Neural crest cell (in vitro differentiated cells): ENCODE measurements at places on chromosomes 13 and 19. TPM values are rescaled to one million over a fixed set of nuclear protein-coding genes. Genes with fewer than 3 reads are reported as not detected.

Gene ATP7B
- 11.0 and 11.6 TPM in 2 replicates for total RNA-seq

Gene ZNF563
- total RNA-seq, result 1.6 and 2.4 TPM in 2 replicates

Gene PCDH17
- total RNA-seq, result 14.4 and 14.6 TPM in 2 replicates

Gene LAIR1
- total RNA-seq, result not detected in 2 replicates

DNA sequence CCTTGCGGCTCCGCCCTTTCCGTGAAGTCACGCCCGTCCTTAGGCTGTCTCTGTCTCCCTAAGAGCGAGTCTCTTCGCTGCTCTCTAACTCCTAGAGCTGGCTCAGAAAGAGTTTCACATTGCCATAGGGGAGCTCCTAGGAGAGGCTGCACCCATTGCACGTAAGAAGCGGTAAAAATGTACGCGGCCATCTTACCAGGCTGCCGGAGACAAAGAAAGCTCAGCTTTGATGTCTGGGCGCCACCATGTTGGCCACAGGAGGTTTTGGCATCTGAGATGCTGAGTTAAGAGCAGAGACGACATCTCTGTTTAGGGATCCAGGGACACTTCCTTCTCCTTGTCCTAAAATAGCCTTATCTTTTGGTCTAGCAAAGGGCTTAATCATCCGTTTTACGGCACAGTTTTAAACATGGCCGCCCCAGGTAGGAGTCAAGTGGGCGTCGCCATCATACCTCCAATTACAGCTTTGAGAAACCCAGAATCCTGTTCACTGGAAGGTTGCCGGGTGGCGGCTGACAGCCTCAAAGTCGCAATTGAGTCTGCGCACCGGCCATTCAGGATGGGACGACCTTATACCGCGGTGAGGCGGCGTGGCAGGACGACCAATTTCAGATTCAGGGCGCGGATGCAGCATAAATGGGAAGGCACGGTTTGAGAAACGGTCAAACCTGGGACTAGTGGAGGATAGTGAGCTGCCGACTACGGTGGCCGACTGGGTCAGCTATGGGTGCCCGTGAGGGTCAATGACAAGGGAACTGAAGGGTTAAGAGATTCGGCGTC, at the start of gene ZNF793:
Gene ZNF793 (plus strand): TSS at position 553 of the 780 bp plus-strand sequence. CDS start 16,501 bp downstream, outside the sequence.
- H3K36me3 ChIP-seq, result peaks cover 31% of the 10 kb centered on the region
- no peak within 1 kb of the TSS for H3K27ac ChIP-seq
- DNase-seq, result peak; percentile 79
- no peak within 1 kb of the TSS for H3K4me3 ChIP-seq
- no peaks in the 10 kb centered on the region for H3K27me3 ChIP-seq
- H3K4me1 ChIP-seq, result no peaks in the 10 kb centered on the region

DNA sequence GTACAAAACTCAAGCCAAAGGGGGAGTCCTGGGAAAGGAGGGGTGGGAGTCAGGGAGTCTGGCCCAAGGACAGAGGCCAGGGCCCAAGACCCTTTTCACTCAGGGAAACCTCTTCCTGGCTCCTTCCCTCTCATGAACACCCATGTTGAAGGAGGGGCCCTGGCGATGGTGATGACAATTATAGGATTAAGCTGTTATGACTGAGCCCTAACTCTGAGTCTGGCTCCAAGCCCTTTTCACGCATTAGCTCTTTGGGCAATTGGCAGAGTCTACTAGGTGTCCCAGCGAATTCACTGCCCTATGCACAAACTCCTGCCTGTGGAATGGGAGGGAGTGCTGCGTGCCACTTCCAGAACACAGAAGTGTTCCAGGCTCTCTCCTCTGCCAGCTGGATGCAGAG, 20.7 kb downstream of the ZNF575 start:
- H3K4me3 ChIP-seq, result no peak overlapping the region
- H3K27ac ChIP-seq, result no peak overlapping the region
- peaks cover 8% of the 10 kb centered on the region for H3K36me3 ChIP-seq
- no peaks in the 10 kb centered on the region for H3K4me1 ChIP-seq
- no peak for DNase-seq
